CD4-positive, alpha-beta memory T cell (primary cell): ENCODE measurements at places on chromosomes 4 and X. TPM values are rescaled to one million over a fixed set of nuclear protein-coding genes. Genes with fewer than 3 reads are reported as not detected.

- no peak for DNase-seq
- no peak overlapping the region for H3K27ac ChIP-seq
- no peak overlapping the region for H3K4me3 ChIP-seq
- no peaks in the 10 kb centered on the region for H3K36me3 ChIP-seq
- no peaks in the 10 kb centered on the region for H3K4me1 ChIP-seq
Observed at GRCh38 chr4:125445525-125445924, 130.8 kb downstream of the FAT4 start.

DNA sequence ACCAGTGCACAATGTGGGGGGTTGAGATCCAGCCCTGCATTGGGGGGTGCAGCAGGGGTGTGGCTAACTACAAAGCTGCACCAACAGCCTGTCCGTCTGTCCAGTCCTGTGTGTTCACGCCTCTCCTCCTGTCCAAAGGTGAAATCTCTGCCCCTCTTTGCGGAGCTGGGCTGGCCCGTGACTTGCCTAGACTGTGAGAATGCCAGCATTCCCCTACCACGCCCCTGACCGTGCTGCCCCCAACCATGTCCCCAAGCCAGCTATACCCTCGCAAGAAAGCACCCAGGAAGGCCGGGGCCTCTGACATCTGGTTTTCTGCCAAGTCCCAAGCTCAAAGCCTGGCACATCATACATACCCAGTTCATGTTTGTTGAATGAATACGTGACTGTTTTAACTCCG lies 19.2 kb downstream of the ZFYVE28 start:
- DNase-seq: no peak
- peaks cover 33% of the 10 kb centered on the region for H3K4me1 ChIP-seq
- no peak overlapping the region for H3K4me3 ChIP-seq

DNA sequence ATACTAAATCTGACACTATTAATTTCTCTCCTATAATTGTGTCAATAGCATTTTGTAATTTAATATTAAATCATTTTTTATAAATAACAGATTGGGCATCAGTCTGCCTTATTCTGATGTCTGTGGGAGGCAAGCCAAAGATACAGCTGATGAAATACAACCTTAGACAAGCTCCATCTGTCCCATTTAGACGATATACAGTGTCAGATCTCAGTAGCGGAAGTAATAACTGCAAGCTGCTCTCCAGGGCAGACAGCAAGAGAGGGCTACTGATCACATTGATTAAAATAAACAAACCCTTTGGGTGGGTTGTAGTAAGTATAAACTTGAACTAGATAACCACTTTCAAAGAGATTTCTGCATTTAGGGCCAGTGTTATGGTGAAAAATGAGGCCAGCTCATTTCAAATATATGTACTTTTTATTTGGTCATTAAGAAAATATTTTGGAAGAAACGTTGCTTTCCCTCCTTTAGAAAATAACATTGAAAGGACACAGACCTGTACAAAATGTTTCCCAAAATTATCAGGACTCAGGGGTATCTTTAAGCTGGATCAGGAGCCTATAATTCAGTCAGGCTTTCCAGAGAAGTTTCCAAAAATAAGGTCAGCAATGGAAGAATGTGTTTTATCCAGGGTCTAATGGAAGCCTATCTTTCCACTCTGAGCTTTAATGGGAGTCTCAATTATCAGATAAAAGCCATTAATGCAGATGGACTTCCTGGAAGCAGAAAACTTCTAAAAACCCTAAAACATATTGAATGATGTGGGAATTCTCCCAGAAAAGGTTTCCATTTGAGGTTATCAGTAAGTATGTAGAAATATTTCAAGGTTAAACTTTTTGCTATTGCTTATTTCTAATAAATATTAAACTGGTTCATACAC lies 1028.8 kb upstream of the IGFBP7 start:
- no peaks in the 10 kb centered on the region for H3K27me3 ChIP-seq
- H3K36me3 ChIP-seq: no peaks in the 10 kb centered on the region
- no peak overlapping the region for H3K27ac ChIP-seq
- H3K4me3 ChIP-seq: no peak overlapping the region

DNA sequence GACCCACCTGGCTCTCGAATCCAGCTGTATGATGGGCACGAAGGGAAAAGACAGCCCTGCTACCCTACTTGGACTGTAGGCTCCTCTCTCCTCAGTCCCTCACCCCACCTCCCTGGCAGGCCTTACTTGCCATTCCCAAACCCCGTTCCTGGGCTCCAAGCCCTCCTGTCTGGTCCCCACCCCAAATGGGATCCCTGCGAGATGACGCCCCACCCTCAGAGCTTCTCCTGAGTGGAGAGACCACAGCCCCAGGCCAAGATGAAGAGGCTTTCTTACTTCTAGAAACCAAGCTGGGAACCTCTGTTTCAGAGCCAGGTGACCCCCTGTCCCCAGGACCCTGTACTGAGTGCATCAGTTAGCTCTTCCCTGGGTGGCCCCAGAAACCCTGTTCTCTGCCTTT lies 4.5 kb downstream of the NALF2 start:
- H3K36me3 ChIP-seq: no peaks in the 10 kb centered on the region
- no peaks in the 10 kb centered on the region for H3K4me1 ChIP-seq
- H3K27me3 ChIP-seq: no peaks in the 10 kb centered on the region

- H3K27ac ChIP-seq: no peak overlapping the region
- no peak for DNase-seq
- H3K27me3 ChIP-seq: no peaks in the 10 kb centered on the region
- peaks cover 11% of the 10 kb centered on the region for H3K4me1 ChIP-seq
Observed at GRCh38 chr4:6095023-6095752, 77.0 kb upstream of the C4orf50 start.

DNA sequence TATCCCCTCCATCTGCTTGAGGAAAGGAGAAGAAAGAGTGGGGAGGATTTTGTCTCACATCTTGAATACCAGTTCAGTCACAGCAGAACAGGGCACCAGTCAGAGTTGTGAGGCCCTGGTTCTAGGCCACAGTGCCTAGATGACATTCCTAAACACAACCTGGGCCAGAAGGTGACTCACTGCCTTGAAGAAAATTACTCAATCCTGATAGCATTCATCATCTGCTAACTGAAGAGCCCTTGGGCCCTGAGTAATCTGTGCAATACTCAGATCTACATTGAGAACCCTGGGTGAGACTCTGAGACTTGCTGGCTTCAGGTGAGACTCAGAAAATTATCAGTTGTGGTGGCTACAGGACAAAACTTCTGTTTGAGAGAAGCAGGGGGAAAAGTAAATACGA lies 20.5 kb upstream of the PRR32 start:
- H3K4me1 ChIP-seq: no peaks in the 10 kb centered on the region
- no peaks in the 10 kb centered on the region for H3K36me3 ChIP-seq
- no peak overlapping the region for H3K27ac ChIP-seq
- no peaks in the 10 kb centered on the region for H3K27me3 ChIP-seq

GRCh38 chrX:49970674-49971073 lies 48.3 kb downstream of the CLCN5 start:
- no peak overlapping the region for H3K27ac ChIP-seq
- no peaks in the 10 kb centered on the region for H3K27me3 ChIP-seq
- H3K36me3 ChIP-seq: no peaks in the 10 kb centered on the region
- no peaks in the 10 kb centered on the region for H3K4me1 ChIP-seq

- H3K4me3 ChIP-seq: no peak overlapping the region
- no peaks in the 10 kb centered on the region for H3K36me3 ChIP-seq
- no peak overlapping the region for H3K27ac ChIP-seq
- no peak for DNase-seq
Observed at GRCh38 chrX:71994601-71995000, 84.0 kb downstream of the NHSL2 start.

GRCh38 chr4:75306506-75306905 lies 207.7 kb downstream of the RCHY1 start:
- H3K27ac ChIP-seq: no peak overlapping the region
- DNase-seq: no peak
- no peak overlapping the region for H3K4me3 ChIP-seq
- H3K27me3 ChIP-seq: no peaks in the 10 kb centered on the region

DNA sequence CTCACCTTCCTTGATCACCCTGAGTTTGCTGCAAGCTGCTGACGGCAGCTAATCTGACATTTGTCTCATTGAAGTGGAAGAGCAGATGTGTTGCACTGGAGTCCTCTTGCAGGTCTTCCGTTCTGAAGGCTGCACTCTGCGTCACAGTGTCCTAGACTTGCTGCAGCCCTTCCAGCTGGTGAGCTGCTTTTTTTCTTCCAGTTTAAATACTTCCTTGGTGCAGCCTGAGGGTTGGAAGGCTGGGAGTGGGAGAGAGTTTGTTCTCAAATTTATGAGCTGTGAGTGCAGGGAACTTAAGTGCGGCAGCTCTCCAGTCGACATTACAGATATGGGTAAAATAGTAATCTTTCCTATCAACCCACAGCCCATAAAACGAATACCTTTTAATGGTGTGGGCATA lies 303.6 kb upstream of the FAT1 start:
- H3K4me3 ChIP-seq: no peak overlapping the region
- H3K36me3 ChIP-seq: no peaks in the 10 kb centered on the region
- no peak for DNase-seq
- no peaks in the 10 kb centered on the region for H3K4me1 ChIP-seq
- H3K27me3 ChIP-seq: no peaks in the 10 kb centered on the region
- no peak overlapping the region for H3K27ac ChIP-seq

DNA sequence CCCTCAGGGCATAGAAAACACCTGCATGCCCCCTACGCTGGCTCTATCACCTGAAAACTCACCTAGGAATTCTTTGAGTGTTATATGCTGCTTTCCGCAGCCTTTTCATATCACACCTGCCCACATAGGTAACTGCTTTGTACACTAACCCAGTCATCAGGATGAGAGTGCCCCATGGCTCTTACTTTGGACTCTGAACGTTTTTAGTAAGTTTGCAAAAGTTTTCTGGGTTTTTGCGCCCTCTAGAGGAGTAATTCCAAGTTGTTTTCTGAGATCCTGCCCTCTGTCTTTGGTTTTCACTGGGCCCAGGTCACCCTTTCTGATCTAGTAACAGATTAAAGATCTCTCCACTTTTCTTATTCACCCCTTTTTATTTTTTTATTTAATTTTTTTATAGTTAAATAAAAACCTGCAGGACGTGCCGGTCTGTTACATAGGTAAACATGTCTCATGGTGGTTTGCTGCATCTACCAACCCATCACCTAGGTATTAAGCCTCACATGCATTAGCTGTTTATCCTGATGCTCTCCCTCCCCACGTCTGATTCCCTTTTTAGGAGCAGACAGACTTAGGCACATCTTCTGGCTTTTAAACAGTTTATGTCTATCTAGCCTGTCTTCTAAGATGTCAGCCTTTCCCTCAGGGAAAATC lies 139.2 kb downstream of the NWD2 start:
- H3K36me3 ChIP-seq: no peaks in the 10 kb centered on the region
- no peak overlapping the region for H3K27ac ChIP-seq
- DNase-seq: peak; percentile 7
- H3K4me1 ChIP-seq: no peaks in the 10 kb centered on the region
- no peaks in the 10 kb centered on the region for H3K27me3 ChIP-seq

- no peak for DNase-seq
- no peak overlapping the region for H3K27ac ChIP-seq
- no peaks in the 10 kb centered on the region for H3K36me3 ChIP-seq
Observed at GRCh38 chr4:14321723-14322122, 680.6 kb upstream of the CPEB2 start.

DNA sequence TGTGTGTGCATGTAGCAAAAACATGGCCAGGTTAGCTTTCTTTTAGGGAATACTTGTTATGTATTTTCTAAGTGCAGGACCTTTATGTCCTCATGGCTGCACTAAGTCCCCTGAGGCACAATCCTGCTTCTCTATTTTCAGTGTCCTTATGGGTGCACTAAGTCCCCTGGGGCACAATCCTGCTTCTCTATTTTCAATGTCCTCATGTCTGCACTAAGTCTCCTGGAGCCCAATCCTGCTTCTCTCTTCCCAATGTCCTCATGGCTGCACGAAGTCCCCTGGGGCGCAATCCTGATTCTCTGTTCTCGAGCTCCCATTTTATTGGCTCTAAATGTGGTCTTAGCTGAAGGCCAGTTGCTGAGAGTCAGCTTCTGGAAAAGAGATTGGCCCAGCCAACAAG lies 49.7 kb upstream of the GPRIN3 start:
- H3K36me3 ChIP-seq: no peaks in the 10 kb centered on the region
- H3K4me1 ChIP-seq: no peaks in the 10 kb centered on the region
- DNase-seq: no peak
- no peaks in the 10 kb centered on the region for H3K27me3 ChIP-seq
- H3K4me3 ChIP-seq: no peak overlapping the region

GRCh38 chr4:13547485-13548041 lies 3.3 kb upstream of the NKX3-2 start:
- DNase-seq: no peak
- H3K4me3 ChIP-seq: peak overlapping the region; percentile 41
- H3K27me3 ChIP-seq: peaks cover 51% of the 10 kb centered on the region
- H3K27ac ChIP-seq: no peak overlapping the region
- H3K36me3 ChIP-seq: no peaks in the 10 kb centered on the region

DNA sequence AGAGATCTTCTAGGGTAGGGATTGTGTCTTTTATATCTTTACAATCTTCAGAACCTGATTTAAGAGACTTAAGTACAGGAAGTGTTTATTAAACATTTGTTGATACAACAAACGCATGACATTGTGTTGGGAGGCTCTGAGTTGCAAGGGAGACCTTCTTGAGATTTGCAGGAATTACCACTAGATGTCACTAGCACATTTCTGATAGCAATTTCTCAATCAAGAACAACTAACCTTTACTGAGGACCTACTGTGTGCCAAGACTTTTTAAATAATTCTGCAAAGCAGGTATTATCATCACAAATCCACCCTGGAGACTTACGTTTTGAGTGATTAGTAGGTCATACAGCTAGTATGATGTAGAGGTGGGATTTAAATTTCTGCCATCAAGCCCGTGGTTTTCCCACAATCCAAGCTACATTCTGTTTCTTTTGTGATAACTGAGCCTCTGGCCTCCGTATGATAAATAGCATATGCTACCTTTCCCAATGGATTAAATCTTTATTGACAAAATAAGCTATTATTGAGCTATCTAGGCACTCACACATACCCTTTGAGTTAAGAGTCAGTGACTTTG lies 986.0 kb downstream of the CCSER1 start:
- H3K4me1 ChIP-seq: no peaks in the 10 kb centered on the region
- H3K27ac ChIP-seq: no peak overlapping the region
- H3K4me3 ChIP-seq: no peak overlapping the region
- H3K36me3 ChIP-seq: no peaks in the 10 kb centered on the region
- DNase-seq: no peak
- no peaks in the 10 kb centered on the region for H3K27me3 ChIP-seq

- DNase-seq: no peak
- no peaks in the 10 kb centered on the region for H3K27me3 ChIP-seq
- no peak overlapping the region for H3K27ac ChIP-seq
- H3K4me1 ChIP-seq: no peaks in the 10 kb centered on the region
- no peaks in the 10 kb centered on the region for H3K36me3 ChIP-seq
Observed at GRCh38 chrX:17361620-17362019, 13.4 kb upstream of the NHS start.

Gene PNMA6F
- polyA plus RNA-seq: not detected

Gene CBR4
- polyA plus RNA-seq: 3.1 TPM

Gene MYOZ2
- polyA plus RNA-seq: not detected

Gene MAMLD1
- polyA plus RNA-seq: 0.43 TPM

Gene GLRB
- not detected for polyA plus RNA-seq

Gene NRK
- polyA plus RNA-seq: not detected

Gene MID1IP1
- 11.9 TPM for polyA plus RNA-seq

Gene ANXA3
- polyA plus RNA-seq: not detected

Gene ALAS2
- not detected for polyA plus RNA-seq
